ENCODE measurements at places on chromosomes 1 and 21. TPM values are rescaled to one million over a fixed set of nuclear protein-coding genes. Genes with fewer than 3 reads are reported as not detected.

PTPN22 gene
- 0.57 TPM for total RNA-seq

NBPF4 gene
- total RNA-seq = 0.14 TPM

SPRR2B gene
- total RNA-seq = 1.0 TPM

TSPEAR gene
- total RNA-seq = not detected

SLAMF7 gene
- 4.6 TPM for total RNA-seq

OSCP1 gene
- total RNA-seq = 6.2 TPM

CELA3A gene
- not detected for total RNA-seq
